ENCODE measurements at places on chromosomes 16 and 17.

- no peak for DNase-seq
Measured at GRCh38 chr16:48330841-48331192, 54.4 kb downstream of the SIAH1 start.

DNA sequence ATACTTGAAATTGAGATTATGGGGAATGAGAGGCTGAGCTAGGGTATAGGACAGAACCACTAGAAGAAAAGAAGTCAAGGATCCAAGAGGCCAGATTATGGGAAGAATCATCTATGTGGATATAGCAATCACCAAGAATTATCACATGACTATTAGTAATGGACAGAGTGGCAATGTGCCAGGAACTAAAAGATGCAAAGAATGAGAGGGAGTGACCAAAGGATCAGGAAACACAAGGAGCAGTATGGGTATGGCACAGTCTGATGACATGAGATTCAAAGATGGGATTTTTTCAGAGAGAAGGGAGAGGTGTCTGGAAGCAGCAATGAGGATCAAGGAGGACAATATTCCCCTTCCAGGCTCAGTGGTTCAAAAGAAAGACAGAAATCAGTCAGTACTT lies 212.2 kb downstream of the AATF start:
- no peak for DNase-seq

- no peak for DNase-seq
Measured at GRCh38 chr17:55427587-55427882, 5.9 kb upstream of the MMD start.

DNA sequence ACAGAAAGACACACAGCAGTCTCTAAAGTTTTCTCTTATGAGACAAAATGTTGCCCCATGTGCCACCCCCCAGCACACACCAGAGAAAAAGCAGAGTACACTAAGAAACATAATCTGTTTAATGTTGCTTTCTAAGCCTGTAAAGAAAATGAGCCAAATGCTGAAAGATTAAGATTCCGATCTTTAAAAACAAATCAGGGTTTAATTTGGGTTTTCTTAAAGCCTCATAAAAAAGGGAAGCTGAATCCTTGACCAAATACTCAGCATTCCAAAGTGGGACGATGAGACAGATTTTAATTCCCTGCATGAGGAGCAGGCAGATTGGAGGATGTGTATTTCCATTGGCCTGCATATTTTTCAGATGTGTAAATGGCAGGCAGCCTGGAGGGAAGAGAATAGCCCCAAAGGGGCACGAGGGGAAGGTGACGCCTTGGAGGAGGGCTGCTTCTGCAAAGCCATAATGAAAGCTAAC lies 118.4 kb downstream of the COPRS start:
- DNase-seq, result no peak

GRCh38 chr17:42673885-42674754 lies 2.7 kb downstream of the PLEKHH3 start:
- no peak for DNase-seq

DNA sequence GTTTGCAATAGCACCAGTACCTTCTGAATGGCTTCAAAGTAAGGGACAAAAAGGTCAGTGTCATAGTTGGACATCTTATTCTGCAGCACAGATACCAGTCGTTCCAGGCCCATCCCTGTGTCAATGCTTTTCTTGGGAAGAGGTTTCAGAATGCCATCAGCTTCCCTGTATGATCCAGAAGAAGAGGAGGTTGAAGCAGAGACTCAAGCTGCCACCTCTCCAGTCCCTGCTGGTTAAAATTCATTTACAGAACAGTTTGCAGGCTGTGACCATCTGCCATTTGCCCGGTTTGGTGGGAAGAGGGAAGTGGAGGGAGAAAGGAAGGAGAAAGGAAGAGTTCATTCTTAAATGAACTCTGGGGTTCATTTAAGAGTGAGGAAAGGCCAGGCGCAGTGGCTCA lies 18.4 kb upstream of the EXOSC6 start:
- no peak for DNase-seq

GRCh38 chr16:53071748-53072301 lies 17.0 kb downstream of the CHD9 start:
- no peak for DNase-seq

DNA sequence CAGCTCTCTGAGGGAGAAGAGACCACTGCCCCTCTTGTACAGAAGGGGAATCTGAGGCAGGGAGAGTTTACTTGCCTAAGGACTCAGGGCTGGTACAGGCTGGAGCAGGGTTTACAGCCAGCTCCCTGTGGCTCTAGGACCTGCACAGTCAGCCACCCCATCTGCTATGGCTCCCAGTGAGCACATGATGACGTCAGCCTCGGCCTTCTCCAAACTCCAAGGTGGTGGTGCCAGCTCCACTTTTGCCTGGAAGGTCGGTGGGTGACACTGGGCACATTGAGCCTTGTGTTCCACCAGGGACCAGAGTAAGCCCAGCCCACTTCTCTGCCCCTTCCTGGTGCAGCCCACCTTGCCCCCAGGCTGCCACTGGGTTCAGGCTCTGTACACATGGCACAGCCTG lies 202.2 kb downstream of the ENGASE start:
- no peak for DNase-seq

GRCh38 chr16:57670196-57670595 lies 2.1 kb downstream of the ADGRG3 start:
- no peak for DNase-seq

- no peak for DNase-seq
Measured at GRCh38 chr16:87178977-87179376, 138.2 kb downstream of the C16orf95 start.

GRCh38 chr16:9139965-9140364 lies 48.5 kb downstream of the HAPSTR1 start:
- DNase-seq, result no peak

- DNase-seq, result peak; percentile 46
Measured at GRCh38 chr17:76893623-76894334, 25.6 kb downstream of the MGAT5B start.

DNA sequence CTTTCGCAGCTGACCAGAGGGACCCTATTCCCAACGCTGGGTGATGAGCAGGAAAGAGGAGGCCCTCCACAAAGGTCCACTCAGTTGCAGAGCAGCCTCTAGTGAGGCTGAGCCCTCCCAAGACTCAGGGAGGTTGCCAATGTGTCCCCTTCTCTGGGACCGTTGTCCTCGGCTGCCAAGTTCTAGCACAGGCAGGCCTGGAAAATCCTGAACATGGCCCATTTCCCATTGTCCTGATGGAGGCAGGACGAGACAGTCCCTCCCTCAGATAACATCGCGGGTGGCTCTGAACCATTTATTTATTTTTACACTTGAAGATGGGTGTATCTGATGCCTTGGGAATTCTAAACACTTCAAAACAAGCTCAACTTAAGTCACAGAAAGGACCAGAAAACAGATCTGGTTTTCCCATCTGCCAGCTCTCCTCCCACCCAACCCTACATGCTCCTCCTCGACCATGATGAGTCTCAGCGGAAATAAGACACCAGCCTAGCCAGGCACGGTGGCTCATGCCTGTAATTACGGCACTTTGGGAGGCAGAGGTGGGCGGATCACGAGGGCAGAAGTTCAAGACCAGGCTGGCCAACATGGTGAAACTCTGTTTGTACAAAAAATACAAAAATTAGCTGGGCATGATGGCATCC lies 12.8 kb downstream of the CDIP1 start:
- DNase-seq, result no peak

GRCh38 chr17:8125947-8126490 lies 2.1 kb upstream of the HES7 start:
- DNase-seq, result peak; percentile 40

- DNase-seq, result peak; percentile 5
Measured at GRCh38 chr17:14605267-14605599, 304.4 kb downstream of the HS3ST3B1 start.

GRCh38 chr16:67538666-67539101 lies 10.1 kb downstream of the RIPOR1 start:
- DNase-seq, result no peak

- no peak for DNase-seq
Measured at GRCh38 chr17:319266-319665, 33.3 kb downstream of the RPH3AL start.

- no peak for DNase-seq
Measured at GRCh38 chr16:57598437-57598836, 30.0 kb upstream of the ADGRG1 start.

DNA sequence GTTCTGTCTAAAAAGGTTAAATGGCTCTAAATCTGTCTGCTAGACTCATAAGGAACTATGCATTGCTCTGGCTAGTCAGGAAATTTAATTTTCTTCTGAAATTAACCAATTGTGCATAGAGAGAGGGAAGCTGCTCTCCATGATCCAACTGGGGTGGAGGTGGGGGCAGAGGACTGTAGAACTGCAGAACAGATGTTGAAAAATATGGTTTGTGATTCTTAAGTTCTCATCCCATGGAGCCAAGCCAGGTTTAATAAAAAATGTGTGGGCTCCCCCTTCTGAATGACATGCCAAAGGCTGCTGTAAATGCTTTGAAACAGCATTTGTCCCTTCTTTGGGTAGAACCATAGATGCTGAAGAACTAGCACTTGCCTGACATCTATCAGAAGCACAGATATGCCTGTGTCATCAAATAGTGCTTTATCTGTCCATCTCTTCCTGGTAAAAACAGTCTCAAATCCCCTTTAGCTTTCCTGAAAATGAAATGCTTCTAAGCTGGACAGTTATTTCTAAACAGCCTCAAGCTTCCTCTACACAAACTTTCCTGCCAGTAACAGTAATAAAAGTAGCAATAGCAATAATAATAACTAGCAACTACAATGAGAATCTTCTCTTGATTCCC lies 221.4 kb downstream of the CDH8 start:
- DNase-seq, result no peak

- no peak for DNase-seq
Measured at GRCh38 chr17:37081287-37081686, 132.5 kb downstream of the AATF start.

DNA sequence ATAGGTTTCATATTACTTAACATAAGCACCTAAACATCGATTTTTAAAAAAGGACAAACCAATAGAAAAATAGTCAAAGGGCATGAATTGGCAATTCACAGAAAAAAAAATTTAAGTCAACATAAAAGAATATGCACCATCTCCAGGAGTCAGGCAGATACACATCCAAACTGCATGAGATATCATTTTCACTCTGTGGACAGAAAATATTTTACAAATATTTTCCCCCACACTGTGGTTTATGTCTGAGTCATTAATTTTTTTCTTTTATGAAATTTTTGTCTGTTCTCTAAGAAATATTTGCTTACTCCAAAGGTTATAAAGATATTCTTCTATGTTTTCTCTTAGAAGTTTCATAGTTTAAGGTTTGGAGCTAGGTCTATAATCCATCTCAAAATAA lies 74.4 kb upstream of the DNAH17 start:
- no peak for DNase-seq

DNA sequence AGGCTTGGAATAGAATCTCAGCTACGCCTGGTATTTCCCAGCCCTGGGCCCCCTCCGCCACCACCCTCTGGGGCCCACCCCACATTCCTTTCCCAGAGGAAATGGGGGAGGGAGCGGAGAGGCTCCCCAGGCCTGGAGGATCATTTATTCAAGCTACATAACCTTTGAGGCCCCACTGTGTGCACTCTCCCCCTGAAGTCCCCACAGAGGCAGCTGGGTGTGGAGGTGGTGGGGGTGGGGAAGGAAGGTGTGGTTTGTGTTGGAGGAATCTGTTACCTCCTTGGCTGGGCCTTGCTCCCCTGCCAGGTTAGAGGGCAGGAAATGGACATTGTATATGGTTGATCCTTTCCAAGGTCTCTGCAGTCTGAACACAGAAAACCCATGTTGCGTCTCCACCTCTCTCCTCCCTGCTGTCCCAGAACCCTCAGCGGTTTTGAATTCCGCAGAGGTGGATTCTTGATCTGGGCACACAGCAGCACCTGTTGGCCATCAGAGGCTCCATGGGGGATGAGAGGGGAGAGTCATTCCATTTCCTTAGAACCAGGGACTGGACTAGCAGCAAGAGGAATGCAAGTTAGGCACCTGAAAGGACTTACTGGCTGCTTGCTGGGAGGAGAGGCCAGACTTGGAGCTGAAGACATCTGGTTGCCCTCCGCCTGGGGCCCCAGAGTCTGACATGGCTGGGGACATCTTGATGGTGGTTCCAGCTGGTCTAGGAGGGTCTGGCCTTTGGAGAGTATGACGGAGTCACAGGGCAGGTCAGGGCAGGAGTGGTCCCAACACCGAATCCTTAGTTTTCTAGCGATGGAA lies 23.0 kb downstream of the ARHGAP23 start:
- no peak for DNase-seq

DNA sequence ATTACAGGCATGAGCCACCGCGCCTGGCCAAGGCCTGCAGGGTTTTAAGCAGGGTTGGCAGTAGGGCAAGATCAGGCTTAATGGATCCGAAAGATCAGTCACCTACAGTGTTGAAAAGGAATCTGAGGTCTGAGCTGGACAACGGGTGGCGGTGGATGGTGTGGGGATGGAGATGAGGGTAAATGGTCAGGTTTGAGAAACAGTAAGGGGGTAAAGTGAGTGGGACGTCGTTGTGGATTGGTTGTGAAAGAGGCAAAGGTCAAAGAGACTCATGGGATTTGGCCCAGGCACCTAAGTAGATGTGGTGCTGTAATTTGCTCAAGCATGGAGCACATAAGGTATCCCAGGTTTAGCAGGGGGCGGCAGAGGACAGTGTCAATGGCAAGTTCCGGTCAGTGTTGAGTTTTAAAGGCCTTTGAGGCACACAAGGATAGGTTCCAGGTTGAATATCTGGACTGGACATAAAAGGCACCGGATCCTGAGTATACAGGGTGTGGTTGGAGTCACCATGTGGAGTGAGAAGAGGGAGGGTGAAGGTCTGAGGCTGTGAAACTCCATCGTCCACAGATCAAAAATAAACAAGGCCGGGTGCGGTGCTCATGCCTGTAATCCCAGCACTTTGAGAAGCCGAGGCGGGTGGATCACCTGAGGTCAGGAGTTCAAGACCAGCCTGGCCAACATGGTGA lies 1.1 kb upstream of the SLC16A5 start:
- DNase-seq, result no peak

- no peak for DNase-seq
Measured at GRCh38 chr17:67200727-67201301, 44.2 kb downstream of the HELZ start.

- DNase-seq, result no peak
Measured at GRCh38 chr17:1222321-1222720, 42.5 kb upstream of the ABR start.

GRCh38 chr16:73107371-73107770 lies 59.4 kb upstream of the ZFHX3 start:
- no peak for DNase-seq

- DNase-seq, result peak; percentile 38
Measured at GRCh38 chr16:8963010-8963820, 491 bp downstream of the USP7 start.

GRCh38 chr16:90019543-90020259 lies 445 bp upstream of the DBNDD1 start:
- DNase-seq, result no peak

- DNase-seq, result no peak
Measured at GRCh38 chr17:46264456-46265198, 30.3 kb upstream of the LRRC37A start.

DNA sequence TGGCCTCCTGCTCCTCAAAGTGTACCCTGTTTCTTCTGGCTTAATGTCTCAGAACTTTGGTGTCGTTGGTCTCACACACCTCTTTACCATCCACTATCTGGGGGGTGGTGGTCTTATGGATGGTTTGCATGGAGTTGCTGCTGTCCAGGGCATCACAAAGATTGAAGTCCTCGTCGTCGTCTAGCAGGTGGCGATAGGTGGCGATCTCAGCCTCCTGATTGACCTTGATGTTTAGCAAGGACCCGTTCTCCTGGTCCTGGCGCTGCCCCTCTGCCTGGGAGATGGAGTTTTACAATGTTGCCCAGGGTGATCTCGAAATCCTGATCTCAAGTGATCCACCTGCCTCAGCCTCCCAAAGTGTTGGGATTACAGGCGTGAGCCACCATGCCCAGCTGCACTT lies 31.1 kb upstream of the HELZ start:
- DNase-seq, result no peak

- no peak for DNase-seq
Measured at GRCh38 chr16:67040906-67041305, 12.0 kb downstream of the CBFB start.

- DNase-seq, result no peak
Measured at GRCh38 chr17:43200127-43200526, 11.5 kb upstream of the TMEM106A start.
